ENCODE measurements at places on chromosomes 3 and 15. TPM values are rescaled to one million over a fixed set of nuclear protein-coding genes. Genes with fewer than 3 reads are reported as not detected.

Gene SRGAP3
- 11.7 TPM for total RNA-seq

DNA sequence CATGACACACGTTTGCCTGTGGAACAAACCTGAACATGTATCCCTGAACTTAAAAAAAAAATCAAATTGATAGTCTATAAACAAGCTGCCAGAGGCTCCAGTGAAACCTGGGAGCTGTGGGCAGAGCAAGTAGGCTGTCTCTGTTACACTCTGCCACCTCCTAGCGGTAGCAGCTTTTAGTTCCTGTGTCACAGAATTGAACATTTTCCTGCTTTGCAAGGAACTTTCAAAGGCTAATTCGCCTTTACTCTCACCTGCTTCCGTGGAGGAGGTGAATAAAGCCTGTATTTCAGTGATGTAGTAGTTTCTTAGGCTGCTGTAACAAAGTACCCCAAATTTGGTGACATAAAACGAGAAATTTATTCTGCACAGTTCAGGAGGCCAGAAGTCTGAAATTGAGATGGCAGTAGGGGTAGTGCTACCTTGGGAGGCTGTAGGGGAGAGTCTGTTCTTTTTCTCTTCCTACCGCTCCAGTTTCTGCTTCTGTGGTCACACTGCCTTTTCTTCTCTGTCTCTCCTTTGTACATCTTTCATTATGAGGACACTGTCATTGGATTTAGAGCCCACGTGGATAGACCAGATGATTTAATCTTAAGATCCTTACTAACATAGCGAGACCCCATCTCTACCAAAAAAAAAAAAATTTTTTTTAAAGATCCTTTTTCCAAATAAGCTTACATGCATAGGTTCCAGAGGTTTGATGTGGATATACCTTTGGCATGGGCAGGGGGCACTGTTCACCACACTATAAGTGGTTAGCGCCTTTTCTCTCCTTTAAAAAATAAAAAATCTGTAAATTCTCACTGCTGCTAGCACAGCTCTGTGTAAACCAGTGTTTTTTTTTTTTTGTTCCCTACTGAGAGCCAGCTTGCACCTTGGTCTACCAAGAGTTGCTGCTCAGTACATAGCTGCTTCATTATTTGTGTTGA lies 25.3 kb downstream of the FBXO22 start:
- no peak for DNase-seq
- peaks cover 47% of the 10 kb centered on the region for H3K36me3 ChIP-seq
- no peak overlapping the region for H3K4me3 ChIP-seq
- H3K27me3 ChIP-seq, result no peaks in the 10 kb centered on the region

- no peak for DNase-seq
- H3K27ac ChIP-seq, result peak overlapping the region; percentile 87
- H3K27me3 ChIP-seq, result no peaks in the 10 kb centered on the region
- H3K36me3 ChIP-seq, result no peaks in the 10 kb centered on the region
- peaks cover 4% of the 10 kb centered on the region for H3K4me1 ChIP-seq
Measured at GRCh38 chr15:39473298-39473947, 107.5 kb upstream of the THBS1 start.

DNA sequence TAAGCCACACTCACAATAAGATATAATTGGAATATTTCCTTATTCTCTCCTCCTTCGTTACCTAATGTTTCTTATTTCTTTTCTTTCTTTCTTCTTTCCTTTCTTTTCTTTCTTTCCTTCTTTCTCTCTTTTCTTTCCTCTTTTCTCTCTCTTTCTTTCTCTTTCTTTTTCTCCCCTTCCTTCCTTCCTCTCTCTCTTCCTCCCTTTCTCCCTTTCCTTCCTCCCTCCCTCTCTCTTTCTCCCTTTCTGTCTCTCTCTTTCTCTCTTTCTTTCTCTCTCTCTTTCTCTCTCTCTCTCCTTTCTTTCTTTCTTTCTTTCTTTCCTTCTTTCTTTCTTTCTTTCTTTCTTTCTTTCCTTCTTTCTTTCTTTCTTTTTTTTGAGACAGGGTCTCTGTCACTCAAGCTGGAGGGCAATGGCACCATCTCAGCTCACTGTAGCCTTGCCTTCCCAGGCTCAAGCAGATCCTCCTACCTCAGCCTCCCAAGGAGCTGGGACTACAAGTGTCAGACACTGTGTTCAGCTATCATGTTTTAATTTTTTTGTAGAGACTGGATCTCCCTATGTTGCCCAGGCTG lies 19.3 kb upstream of the PIAS1 start:
- no peaks in the 10 kb centered on the region for H3K27me3 ChIP-seq
- H3K36me3 ChIP-seq, result no peaks in the 10 kb centered on the region
- no peak overlapping the region for H3K4me3 ChIP-seq
- H3K27ac ChIP-seq, result no peak overlapping the region
- DNase-seq, result no peak
- no peaks in the 10 kb centered on the region for H3K4me1 ChIP-seq

Gene CYP1A2
- total RNA-seq, result not detected

DNA sequence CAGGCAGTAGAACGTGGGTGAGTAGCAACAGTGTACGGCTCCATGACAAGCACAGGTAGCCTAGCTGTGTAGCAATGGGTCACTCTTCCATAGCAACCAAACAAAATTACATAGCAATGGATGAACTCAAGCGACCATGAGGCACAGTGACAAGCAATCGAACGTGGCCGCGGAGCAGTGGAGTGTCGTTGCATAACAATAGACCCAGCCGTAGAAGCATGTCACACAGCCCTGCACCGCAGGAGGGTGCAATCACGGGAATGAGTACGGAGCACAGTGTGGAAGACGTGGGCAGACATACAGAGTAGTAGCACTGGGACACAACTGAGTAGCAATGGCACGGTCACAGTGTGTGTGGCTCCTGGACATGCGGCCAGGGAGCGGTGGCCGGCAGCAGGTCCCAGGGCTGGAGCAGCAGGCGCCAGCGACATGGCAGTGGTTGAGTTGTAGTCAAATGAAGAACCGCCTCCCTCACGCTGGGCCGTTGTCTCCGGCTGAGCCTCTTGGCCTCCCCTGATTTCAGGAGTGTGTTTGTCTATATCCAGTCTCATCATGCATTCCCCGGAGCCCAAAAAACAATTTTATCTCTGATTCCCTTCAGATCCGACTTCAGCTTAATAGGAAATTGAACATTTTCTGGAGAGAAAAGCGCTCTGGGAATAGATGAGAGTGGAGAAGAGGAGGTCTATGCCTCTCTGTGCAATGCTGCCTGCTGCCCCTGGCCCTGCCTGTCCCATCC lies 64.1 kb downstream of the CCDC33 start:
- no peak overlapping the region for H3K27ac ChIP-seq
- no peaks in the 10 kb centered on the region for H3K4me1 ChIP-seq
- H3K27me3 ChIP-seq, result no peaks in the 10 kb centered on the region

GRCh38 chr3:3201611-3202010 lies 22.1 kb upstream of the CRBN start:
- no peaks in the 10 kb centered on the region for H3K27me3 ChIP-seq
- DNase-seq, result no peak
- H3K4me1 ChIP-seq, result no peaks in the 10 kb centered on the region
- H3K27ac ChIP-seq, result no peak overlapping the region

- no peak overlapping the region for H3K27ac ChIP-seq
- no peak for DNase-seq
- H3K27me3 ChIP-seq, result no peaks in the 10 kb centered on the region
- H3K36me3 ChIP-seq, result no peaks in the 10 kb centered on the region
- no peak overlapping the region for H3K4me3 ChIP-seq
Measured at GRCh38 chr3:150472421-150472820, 64.3 kb downstream of the TSC22D2 start.

- no peaks in the 10 kb centered on the region for H3K36me3 ChIP-seq
- DNase-seq, result no peak
- H3K27me3 ChIP-seq, result no peaks in the 10 kb centered on the region
- no peak overlapping the region for H3K4me3 ChIP-seq
Measured at GRCh38 chr3:195755791-195756676, 35.3 kb downstream of the MUC20 start.

- no peak for DNase-seq
- H3K4me1 ChIP-seq, result no peaks in the 10 kb centered on the region
- H3K27me3 ChIP-seq, result no peaks in the 10 kb centered on the region
- H3K36me3 ChIP-seq, result no peaks in the 10 kb centered on the region
Measured at GRCh38 chr15:69679623-69680228, 227.1 kb downstream of the RPLP1 start.

DNA sequence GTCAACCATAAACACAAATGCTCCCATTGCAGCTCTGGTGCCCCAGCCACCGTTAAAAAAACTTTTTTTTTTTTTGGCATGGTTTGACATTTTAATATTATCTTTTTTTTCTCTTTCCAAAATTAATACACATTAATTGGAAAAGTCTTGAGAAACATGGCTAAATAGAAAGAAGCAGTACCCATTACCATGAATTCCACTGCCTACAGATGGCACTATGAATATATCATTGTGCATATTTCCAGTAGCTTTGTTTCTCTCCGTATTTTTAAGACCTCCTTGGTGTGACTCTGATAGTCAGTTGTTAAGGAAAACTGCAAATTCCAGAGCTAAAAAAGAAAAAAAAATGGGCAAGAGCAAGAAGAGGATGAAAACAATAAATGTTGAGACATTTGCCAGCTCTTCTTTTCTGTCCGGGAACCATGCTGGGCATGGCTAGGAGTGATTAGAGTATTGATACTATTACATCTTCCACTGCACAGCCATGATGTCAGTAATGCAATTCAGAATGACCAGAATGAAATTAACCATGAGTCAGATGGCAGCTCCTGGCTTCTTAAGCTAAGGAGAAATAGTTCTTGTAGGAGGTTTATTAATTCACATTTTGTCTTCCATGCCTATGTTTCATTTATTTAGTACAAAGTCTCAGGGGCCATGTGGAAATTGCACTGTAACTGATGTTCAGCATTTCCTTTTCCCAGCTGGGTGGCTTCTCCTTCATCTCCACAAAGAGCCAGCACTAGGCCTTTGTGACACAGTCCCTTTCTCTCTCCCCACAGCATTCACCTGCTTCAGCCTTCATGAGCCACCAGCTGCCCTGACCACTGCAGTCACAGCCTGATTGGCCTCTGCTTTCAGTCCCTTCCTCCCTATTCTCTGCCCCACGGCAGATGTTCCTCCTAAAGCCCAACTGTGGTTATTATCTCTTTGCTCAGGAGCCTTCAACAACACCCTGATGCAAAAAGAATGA lies 31.8 kb downstream of the SLC7A14 start:
- H3K4me1 ChIP-seq, result no peaks in the 10 kb centered on the region
- DNase-seq, result no peak
- no peaks in the 10 kb centered on the region for H3K27me3 ChIP-seq

GRCh38 chr3:36891701-36892160 lies 53.1 kb downstream of the TRANK1 start:
- peaks cover 7% of the 10 kb centered on the region for H3K36me3 ChIP-seq
- peaks cover 13% of the 10 kb centered on the region for H3K4me1 ChIP-seq
- H3K27me3 ChIP-seq, result no peaks in the 10 kb centered on the region
- no peak for DNase-seq
- no peak overlapping the region for H3K27ac ChIP-seq
- no peak overlapping the region for H3K4me3 ChIP-seq

DNA sequence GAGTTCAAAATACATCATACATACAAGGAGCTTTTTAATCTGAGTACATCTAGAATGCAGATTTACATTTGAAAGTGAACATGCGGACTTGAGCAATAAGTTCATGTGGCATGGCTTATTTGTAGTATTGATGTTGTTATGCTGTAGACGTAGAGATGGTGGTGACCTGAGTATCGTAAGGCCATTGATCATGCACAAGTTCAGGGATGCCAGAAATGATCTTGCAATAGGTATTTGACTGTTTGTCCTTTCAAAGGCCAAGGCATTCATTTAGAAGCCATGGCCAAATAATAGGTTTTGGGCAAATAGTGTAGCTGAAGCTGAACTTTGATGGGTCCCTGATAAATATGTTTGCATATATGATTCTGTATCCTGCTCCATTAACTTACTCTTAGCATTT lies 35.0 kb downstream of the ARNT2 start:
- no peak for DNase-seq
- no peaks in the 10 kb centered on the region for H3K4me1 ChIP-seq
- H3K4me3 ChIP-seq, result no peak overlapping the region
- H3K36me3 ChIP-seq, result no peaks in the 10 kb centered on the region

DNA sequence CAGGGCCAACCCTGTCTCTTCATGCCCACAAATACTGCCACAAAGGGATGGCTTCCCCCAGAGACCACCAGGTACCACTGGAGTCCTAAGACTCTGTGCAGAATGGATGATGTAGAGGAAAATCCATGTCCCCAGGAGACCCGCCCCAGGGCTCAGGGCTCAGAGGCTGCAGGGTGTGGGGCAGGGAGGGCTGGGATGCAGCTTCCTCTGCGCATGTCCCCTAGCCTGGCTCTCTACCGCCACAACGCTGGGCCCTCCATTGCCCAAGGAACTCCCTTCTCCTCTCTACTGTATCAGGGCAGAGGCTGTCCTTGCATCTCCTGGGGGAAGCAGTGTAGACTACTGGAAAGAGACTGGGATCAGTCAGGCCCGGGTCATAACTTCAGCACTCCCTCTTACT lies 19.5 kb upstream of the TICRR start:
- no peak overlapping the region for H3K4me3 ChIP-seq
- H3K27ac ChIP-seq, result no peak overlapping the region
- H3K27me3 ChIP-seq, result no peaks in the 10 kb centered on the region
- H3K4me1 ChIP-seq, result no peaks in the 10 kb centered on the region
- H3K36me3 ChIP-seq, result no peaks in the 10 kb centered on the region

- no peak overlapping the region for H3K27ac ChIP-seq
- H3K4me3 ChIP-seq, result no peak overlapping the region
- H3K36me3 ChIP-seq, result no peaks in the 10 kb centered on the region
- H3K27me3 ChIP-seq, result no peaks in the 10 kb centered on the region
Measured at GRCh38 chr3:55645422-55645821, 158.3 kb upstream of the WNT5A start.

GRCh38 chr3:134974624-134975023 lies 179.6 kb downstream of the EPHB1 start:
- no peak overlapping the region for H3K4me3 ChIP-seq
- H3K27ac ChIP-seq, result no peak overlapping the region
- H3K27me3 ChIP-seq, result no peaks in the 10 kb centered on the region
- H3K36me3 ChIP-seq, result no peaks in the 10 kb centered on the region
- no peaks in the 10 kb centered on the region for H3K4me1 ChIP-seq

Gene HGD
- total RNA-seq, result not detected

- no peaks in the 10 kb centered on the region for H3K27me3 ChIP-seq
- no peaks in the 10 kb centered on the region for H3K36me3 ChIP-seq
- no peak overlapping the region for H3K27ac ChIP-seq
- no peaks in the 10 kb centered on the region for H3K4me1 ChIP-seq
- no peak for DNase-seq
Measured at GRCh38 chr3:151584566-151584965, 123.7 kb upstream of the IGSF10 start.

Gene UBP1
- 54.0 TPM for total RNA-seq

- H3K4me3 ChIP-seq, result no peak overlapping the region
- no peak overlapping the region for H3K27ac ChIP-seq
- no peak for DNase-seq
- no peaks in the 10 kb centered on the region for H3K27me3 ChIP-seq
- H3K36me3 ChIP-seq, result no peaks in the 10 kb centered on the region
Measured at GRCh38 chr15:99320374-99321215, 69.3 kb downstream of the LRRC28 start.

- peak overlapping the region; percentile 55 for H3K4me3 ChIP-seq
- DNase-seq, result no peak
- H3K36me3 ChIP-seq, result no peaks in the 10 kb centered on the region
- no peaks in the 10 kb centered on the region for H3K4me1 ChIP-seq
- H3K27ac ChIP-seq, result no peak overlapping the region
Measured at GRCh38 chr3:62873761-62874710, 1.2 kb downstream of the CADPS start.

Measured in tibial nerve (tissue), 4 donors.